ENCODE measurements at places on chromosomes 7 and 10. TPM values are rescaled to one million over a fixed set of nuclear protein-coding genes. Genes with fewer than 3 reads are reported as not detected.
A peak's percentile ranks its signal among the peaks of the same experiment; 100 is the strongest.

Gene SPOCK2
- total RNA-seq = 77.7 TPM

DNA sequence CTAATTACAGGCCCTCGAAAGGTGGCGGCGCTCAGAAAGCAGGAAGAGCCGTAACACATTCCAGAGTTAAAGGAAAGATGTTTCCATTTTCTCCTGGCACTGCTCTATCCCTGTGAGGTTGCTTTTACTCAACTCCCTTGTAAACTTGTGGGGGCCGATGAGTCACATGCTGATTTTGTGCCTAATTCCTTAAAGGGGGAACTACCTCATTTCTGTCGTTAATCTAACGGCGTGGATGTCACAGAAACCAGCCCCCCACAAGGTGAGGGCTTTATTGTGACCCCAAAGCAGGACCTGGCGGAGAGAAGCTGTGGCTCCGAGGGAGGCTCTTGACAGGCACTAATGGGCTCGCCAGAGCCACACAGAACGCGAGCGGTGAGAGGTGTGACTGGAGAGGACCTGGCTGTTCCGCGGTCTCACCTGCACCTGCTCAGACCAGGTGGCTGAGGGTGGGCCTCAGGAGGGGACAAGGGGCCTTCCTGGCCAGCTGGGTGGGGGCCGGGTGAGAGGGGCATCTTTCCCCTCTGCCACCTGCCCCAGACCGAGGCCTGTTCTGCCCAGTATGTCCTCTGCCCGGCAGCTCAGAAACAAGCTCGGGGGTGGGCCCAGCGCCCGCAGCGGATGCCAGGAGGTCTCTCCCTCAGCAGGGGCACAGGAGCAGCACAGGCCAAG is 50.9 kb downstream of the CALML3 start:
- DNase-seq = peak; percentile 52

DNA sequence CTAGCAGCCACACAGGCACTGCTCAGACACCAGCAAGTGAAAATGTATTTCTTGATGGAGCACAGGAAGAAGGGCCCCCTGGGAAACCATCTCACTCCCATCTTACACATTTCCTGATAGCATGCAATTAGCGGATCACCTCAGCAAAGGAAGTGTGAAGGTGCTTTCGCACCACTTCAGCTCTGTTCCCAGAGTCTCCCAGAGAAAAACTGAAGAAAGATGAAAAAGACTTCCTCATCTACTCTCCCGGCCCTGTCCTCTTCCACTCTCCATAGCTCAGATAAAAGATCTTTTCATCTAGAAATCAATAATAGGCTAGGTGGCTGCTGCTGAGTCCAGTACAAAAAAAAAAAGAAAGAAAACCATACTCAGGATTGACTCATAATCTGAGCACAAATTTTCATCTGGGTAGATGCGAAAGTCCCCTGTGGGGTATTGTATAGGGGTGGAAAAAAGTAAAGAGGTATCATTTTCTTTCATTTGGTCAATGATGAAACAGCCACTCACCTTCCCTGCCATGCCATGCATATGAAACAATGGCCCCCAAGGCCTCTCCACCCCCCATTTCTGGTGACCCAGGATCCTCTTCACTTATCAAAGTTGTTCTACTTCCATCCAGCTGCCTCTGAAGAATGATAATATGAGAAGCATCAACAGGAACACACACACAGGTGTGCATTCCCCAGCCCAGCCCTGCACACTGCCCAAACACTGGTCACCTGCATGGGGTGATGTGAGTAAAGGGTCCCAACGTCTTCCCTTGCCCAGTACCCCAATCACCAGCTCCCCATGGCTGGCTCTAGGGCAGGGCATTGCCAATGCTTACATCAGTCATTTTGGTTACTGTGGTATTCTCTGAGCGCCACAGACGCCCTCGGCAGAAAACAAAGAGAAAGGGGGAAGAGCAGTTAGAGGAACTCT is 48.8 kb upstream of the DGKI start:
- no peak for DNase-seq

DNA sequence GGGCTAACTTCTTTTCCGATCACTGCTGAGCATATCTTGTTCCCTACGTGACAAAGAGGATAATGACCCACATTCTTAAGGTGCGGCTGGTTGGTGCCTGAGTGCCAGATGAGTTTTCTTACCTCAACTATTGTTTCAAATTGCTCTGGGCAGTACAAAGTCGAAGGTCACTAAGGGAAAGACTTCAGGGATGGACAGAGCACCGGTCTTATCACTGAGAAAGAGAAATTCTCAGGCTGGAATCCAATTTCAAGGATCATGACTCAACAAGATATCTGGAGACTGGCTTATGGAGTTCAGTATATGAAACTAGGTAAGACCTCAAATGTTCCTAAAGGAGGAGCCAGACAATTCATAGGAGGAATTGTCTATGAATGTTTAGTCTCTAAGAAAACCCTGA is 780.3 kb downstream of the SUGCT start:
- no peak for DNase-seq

DNA sequence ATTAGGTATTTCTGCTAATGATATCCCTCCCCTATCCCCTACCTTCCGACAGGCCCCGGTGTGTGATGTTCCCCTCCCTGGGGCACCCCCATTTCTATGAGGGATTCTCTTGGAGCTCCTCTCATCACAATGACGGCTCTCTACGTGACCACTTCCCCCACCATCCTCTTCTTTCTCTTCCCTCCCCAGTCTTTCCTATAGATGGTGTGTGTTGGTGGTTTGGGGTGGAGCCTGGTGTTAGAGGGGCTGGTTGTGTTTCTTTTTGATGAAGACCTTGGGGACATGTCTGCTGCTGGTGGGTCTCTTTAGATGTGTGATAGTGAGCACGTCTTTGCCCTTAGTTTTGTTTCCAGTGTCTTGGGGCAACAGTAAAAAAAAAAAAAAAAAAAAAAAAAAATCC is 28.6 kb downstream of the RPS24 start:
- no peak for DNase-seq
